ENCODE measurements at places on chromosomes 11 and 22. TPM values are rescaled to one million over a fixed set of nuclear protein-coding genes. Genes with fewer than 3 reads are reported as not detected.
A peak's percentile ranks its signal among the peaks of the same experiment; 100 is the strongest.

DNA sequence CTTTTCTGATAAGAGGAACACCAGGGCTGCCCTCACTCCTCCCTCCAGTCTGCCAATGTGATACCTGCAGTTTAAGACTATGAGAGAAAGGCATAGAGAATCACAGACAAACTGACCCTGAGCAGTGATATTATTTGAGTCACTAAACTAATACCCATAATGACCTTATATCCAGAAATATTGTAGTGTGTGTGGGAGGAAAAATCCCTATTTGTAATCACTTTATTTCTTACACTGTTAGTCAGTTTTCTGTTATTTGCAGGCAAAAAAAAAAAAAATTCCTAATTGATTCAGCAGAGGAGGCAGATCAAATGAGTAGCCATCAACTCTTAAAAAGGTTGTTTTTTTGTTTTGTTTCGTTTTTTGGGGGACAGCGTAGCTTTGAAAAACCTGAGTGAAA is 82.5 kb downstream of the MAML2 start:
- no peak overlapping the region for H3K27ac ChIP-seq
- H3K4me1 ChIP-seq = peaks cover 75% of the 10 kb centered on the region
- peak overlapping the region; percentile 6 for H3K4me3 ChIP-seq
- no peak for DNase-seq
- H3K36me3 ChIP-seq = peaks cover 23% of the 10 kb centered on the region

KRTAP5-10 gene
- not detected for total RNA-seq

PIH1D2 gene
- total RNA-seq = 0.46 TPM

GRCh38 chr11:132111838-132112237 is 741.4 kb downstream of the NTM start:
- no peak for DNase-seq
- H3K36me3 ChIP-seq = no peaks in the 10 kb centered on the region
- H3K27me3 ChIP-seq = no peaks in the 10 kb centered on the region
- H3K27ac ChIP-seq = no peak overlapping the region

DNA sequence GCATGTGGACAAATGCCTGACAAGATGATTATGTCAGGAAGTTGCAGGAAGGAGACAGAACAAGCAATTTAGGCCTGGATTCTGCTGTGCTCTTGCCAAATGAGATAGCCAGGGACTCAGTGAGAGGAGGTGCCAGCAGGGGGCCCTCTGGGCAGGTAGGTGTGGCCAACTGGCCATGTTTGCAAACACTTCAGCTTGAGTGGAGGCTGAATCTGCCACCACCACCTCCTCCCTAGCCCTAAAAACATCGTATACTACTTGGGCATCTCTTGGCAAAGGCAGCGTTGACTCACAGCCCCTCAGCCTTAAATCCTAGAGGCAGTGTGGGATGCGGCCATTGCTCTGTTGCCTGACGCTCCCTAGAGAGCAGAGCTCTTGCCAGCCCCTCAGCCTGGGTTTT is 95.1 kb upstream of the PLET1 start:
- H3K27me3 ChIP-seq = no peaks in the 10 kb centered on the region
- H3K4me3 ChIP-seq = no peak overlapping the region
- no peak overlapping the region for H3K27ac ChIP-seq
- no peaks in the 10 kb centered on the region for H3K4me1 ChIP-seq
- DNase-seq = no peak
- H3K36me3 ChIP-seq = no peaks in the 10 kb centered on the region

CLDN5 gene
- 1.5 TPM for total RNA-seq

DNA sequence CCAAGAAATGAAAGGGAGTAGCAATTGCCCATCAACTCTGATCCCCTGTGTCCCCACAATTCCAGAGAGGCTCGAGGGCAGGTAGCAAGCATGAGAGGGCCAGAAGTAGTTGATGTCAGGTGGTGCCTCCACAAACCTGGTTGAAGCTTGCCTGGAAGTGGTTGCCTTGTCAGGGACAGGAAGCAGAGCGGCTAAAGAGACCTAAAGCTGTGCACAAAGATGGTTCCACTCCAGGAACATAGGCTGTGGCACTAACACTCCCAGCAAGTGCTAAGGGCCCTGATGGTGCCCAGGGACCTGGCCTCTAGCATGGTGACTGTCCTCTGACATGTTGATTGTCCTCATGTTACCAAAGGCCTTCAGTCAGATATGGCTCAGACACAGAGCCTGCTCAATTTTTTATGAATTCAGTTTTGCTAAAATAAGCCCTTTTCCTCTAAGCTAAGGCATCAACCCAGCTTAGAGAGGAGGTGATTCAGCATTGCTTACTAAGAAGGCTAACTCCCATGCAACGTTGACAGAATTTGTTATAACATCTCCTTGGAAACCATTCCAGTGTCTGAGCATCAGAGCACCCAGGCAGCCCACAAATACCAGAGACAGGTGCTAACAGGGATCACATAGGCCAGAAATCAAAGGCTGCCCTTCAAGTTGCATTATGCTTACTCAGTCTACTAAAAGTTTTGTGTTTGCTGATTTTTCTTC is 196.3 kb upstream of the ARHGAP20 start:
- no peaks in the 10 kb centered on the region for H3K36me3 ChIP-seq
- peaks cover 3% of the 10 kb centered on the region for H3K27me3 ChIP-seq
- no peak for DNase-seq
- H3K27ac ChIP-seq = no peak overlapping the region
- no peak overlapping the region for H3K4me3 ChIP-seq
- peaks cover 14% of the 10 kb centered on the region for H3K4me1 ChIP-seq

TEX12 gene
- not detected for total RNA-seq

- H3K36me3 ChIP-seq = peaks cover 18% of the 10 kb centered on the region
- H3K27ac ChIP-seq = no peak overlapping the region
- peaks cover 13% of the 10 kb centered on the region for H3K27me3 ChIP-seq
Observed at GRCh38 chr11:67413266-67413849, 2.1 kb upstream of the CARNS1 start.

CD6 gene
- total RNA-seq = 308 TPM

DNA sequence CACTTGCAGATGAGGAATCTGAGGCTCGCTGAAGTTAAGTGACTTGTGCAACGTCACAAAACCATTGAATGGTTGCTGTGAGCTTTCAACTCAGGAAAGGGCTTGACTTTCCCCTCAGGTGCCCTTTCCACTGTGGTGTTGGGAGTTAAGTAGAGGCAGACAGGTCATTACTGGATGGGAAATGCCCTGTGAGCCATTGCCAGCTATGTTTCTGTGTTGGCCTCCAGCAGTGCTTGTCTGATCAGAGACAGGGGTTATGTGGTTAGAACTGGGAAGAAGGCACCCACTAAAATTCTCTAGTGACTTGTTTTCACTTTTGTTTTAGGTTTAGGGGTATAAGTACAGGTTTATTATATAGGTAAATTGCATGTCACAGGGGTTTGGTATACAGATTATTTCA is 96.6 kb downstream of the FDX1 start:
- H3K36me3 ChIP-seq = peaks cover 7% of the 10 kb centered on the region
- H3K27me3 ChIP-seq = no peaks in the 10 kb centered on the region
- H3K27ac ChIP-seq = no peak overlapping the region
- DNase-seq = no peak
- H3K4me3 ChIP-seq = no peak overlapping the region

ART1 gene
- total RNA-seq = not detected

DNA sequence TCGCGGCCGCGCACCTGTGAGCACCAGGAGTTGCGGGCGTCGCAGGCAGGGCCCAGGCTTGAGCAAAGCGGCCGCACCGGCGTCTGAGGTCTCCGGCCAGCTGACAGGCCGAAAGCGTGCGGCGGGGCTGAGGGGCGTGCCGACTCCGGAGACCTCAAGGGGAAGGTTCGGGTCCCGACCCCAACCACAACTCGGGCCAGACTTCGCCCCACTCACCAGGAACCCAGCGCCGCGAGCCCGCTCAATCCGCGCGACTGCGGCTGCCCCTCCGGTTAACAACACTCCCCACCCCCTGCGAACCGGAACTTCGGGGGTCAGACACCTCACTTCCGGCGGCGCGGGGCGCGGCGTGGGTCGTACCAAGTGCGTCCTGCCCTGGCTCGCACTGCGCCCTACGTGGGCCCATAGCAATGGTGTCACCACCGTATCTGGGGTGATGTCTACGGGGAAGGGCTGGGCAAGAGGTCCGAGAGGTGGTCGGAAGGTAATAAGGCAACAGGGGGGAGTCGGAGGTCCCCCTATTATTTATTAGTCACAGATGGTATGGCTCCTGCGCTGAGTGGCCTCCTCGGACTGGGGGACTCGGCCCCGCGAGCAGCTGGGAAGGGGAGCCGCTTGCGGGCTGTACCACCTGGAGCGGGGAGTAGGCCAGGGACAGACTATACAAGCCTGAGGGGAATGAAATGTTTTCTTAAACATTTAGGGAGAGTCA is at the start of gene SYVN1:
SYVN1 (minus strand) TSS at position 280 of the 712 bp plus-strand sequence. CDS start 918 bp downstream, outside the sequence.
- DNase-seq = peak; percentile 90
- H3K27me3 ChIP-seq = no peaks in the 10 kb centered on the region
- peak within 1 kb of the TSS; percentile 99 for H3K27ac ChIP-seq
- H3K4me1 ChIP-seq = peaks cover 26% of the 10 kb centered on the region

DNA sequence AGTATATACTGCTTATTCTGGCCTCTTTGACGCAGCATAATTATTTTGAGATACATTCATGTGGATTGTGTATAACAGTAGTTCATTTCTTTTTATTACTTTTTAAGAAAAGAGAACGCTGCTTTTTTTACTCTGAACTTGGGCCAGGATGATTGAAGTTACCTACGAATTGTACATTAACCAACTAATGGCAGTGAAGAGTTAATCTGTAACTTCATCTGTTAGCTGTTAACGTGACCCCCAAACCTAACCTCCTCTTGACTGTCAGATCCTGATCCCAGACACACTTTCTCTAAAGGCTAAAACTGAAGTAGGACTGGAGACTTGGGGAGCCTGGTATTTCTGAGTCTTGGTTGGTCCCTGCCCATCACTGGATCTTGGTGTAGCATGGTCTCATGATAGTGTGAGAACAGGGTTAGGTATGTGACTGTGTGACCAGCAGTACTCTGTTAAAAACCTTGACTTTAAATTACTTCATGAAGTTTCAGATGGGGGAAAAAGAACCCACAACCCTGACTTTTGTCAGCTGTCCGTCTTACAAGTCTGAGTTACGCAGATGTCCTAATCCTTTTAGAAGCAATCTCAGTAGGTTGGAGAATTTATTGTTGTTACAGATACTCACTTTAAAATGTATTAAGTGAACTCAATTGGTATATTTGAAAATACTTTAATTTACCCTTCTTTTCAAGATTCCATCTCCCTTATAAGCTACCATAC is 39.4 kb downstream of the C22orf31 start:
- H3K4me1 ChIP-seq = no peaks in the 10 kb centered on the region
- no peaks in the 10 kb centered on the region for H3K36me3 ChIP-seq
- DNase-seq = no peak
- H3K27ac ChIP-seq = no peak overlapping the region

MLC1 gene
- total RNA-seq = 0.39 TPM

DNA sequence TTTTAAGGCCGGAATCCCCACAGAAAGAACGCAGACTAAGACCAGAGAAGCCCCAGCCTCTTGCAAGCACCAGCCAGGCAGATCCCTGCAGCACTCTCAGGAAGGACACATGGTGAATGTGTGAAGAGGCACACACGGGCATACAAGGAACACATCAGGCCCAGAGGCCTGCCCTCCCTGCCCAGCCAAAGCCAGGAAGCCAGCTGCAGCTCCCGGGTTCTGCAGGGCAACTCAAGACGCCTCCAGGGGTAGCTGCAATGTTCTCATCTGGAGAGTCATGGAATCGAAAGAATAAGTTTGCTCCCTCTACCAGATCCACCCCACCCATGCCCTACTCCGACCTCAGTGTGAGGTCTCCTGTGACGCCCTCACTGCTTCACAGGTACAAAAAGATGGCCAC is 2.3 kb downstream of the DGCR2 start:
- peaks cover 32% of the 10 kb centered on the region for H3K4me1 ChIP-seq
- H3K36me3 ChIP-seq = peaks cover 4% of the 10 kb centered on the region
- H3K27ac ChIP-seq = no peak overlapping the region

CHADL gene
- total RNA-seq = 0.11 TPM

DNA sequence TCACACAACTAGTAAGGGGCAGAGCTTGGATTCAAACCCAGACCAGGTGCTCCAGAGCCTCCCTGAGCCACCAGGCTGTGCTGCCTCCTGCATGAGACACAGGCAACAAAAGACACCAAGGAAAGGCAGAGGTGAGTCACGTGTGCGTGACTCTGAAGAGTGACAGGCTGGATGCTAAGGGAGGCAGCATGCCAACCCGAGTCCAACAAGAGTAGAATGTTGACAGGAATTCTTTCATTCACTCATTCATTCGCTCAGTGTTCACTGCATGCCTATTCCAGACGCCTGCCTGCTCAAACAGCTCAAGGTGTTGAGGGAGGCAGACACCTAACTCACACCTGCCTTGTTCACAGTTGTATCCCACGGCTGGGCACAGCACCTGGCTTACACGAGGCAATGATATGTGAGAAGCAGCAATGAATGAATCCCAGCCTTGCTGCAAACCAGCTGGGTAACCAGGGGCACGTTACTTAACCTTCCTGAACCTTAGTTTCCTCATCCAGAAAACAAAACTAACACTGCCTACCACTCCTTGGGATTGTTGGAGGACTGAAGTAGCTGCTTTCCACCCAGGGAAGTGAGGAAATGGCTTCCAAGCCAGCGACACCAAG is 73.8 kb upstream of the ARFGAP3 start:
- DNase-seq = no peak
- no peaks in the 10 kb centered on the region for H3K27me3 ChIP-seq
- H3K27ac ChIP-seq = no peak overlapping the region

OR8G1 gene
- not detected for total RNA-seq

- H3K27me3 ChIP-seq = no peaks in the 10 kb centered on the region
- no peak overlapping the region for H3K27ac ChIP-seq
- DNase-seq = no peak
- no peaks in the 10 kb centered on the region for H3K4me1 ChIP-seq
- H3K4me3 ChIP-seq = no peak overlapping the region
- peaks cover 32% of the 10 kb centered on the region for H3K36me3 ChIP-seq
Observed at GRCh38 chr11:64349404-64349803, 9.4 kb downstream of the CCDC88B start.

- H3K4me3 ChIP-seq = no peak overlapping the region
- H3K4me1 ChIP-seq = no peaks in the 10 kb centered on the region
- H3K36me3 ChIP-seq = no peaks in the 10 kb centered on the region
Observed at GRCh38 chr11:102676084-102676483, 29.5 kb downstream of the MMP27 start.

DNA sequence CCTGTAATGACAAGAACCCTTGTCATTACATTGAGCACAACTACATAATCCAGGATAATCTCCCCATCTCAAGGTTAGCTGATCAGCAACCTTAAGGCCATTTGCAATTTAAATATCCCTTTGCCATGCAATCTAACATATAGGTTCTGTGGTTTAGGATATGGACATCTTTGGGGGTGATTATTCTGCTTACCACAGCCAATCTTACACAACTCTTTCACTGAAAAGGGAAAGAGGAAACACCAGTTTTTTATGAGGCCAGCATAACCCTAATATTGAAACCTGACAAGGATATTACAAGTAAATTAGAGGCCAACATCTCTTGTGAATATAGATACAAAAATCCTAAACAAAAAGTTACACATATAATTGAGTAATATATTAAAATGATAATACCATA is 78.5 kb downstream of the CYP2R1 start:
- no peak overlapping the region for H3K27ac ChIP-seq
- no peak for DNase-seq

GRCh38 chr11:74157169-74157568 is 13.6 kb downstream of the C2CD3 start:
- no peak overlapping the region for H3K27ac ChIP-seq
- H3K4me3 ChIP-seq = no peak overlapping the region
- DNase-seq = no peak
- H3K4me1 ChIP-seq = peaks cover 4% of the 10 kb centered on the region
- H3K36me3 ChIP-seq = peaks cover 46% of the 10 kb centered on the region

All from activated T-helper 2 cell treated with anti-CD3 and anti-CD28 coated beads, Interferon-gamma antibody, Interleukin-2, Interleukin-4, amounts not matched to agents 10 μg/mL and 5 μg/mL and 100 μg/mL, durations not matched to agents 14 hours and 24 hours and 36 hours (primary cell).